ENCODE measurements at places on chromosomes 2 and 18.

DNA sequence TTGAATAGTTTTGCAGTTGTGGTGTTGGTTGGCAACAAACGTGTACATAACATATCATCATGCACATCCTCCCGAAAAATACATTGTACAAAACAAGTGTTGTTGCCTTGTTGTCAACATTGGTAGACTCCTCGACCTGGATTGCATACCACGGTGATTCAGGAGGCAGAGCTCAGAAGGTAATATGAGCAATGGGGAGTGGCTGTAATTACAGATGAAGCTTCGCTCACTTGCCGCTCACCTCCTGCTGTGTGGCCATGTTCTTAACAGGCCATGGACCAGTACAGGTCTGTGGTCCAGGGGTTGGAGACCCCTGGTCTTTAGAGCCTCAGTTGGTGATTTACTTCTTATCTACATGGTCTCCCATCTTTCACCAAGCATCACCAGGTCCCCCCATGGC, 1423.2 kb upstream of the NXPH2 start:
- no peak for DNase-seq

DNA sequence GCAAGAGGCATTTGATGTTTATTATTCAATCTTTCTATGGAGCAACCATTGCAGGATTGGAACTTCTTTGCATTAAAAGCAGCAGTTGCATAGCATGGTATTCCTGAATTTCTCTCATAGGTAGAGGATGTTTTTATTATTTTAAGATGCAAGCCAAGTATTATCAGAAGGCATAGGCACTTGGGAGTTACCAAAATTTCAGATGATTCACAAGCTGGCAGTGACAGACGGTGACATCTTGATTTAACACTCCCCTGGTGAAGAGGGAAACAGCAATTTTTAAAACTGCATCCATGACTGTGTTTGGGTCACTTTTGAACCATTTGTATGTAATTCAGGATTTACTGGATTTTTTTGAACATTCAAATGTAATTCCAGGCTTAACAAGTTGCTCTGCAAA, 654.3 kb downstream of the SLC4A3 start:
- no peak for DNase-seq

GRCh38 chr2:203934041-203934492, 2.5 kb upstream of the ICOS start:
- no peak for DNase-seq

DNA sequence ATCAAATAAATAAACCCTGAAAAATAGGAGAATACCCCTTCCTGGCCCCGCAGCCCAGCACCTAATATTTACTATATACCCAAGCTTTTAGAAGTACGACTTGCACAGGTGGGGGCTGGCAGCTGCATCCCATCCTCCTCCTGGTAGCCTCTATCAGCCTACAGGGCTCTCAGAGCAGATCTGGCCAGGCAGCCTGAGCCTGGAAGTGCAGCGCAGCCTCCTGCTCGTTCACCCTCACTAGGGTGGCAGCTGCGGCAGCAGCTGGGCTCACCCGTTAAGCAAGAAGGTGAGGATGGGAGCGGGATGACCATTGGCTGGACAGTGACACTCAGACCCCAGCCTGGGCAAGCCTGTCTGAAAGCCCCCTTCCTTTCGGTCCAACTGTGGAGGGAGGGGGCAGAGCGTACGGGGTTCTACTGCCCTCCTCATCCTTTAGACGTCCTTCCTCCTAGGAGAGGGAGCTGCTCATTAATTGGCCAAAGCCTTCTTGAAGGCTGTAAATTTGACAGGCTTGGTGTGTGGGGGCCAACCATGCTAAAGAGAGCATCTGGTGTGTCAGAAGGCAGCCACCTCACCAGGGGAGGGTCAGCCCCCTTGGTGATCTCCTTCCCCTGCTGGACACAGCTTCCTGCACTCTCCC, 23.3 kb downstream of the MPHOSPH10 start:
- no peak for DNase-seq

- DNase-seq: peak; percentile 59
These were observed 39.1 kb downstream of the CUL3 start for GRCh38 chr2:224545884-224546644.

DNA sequence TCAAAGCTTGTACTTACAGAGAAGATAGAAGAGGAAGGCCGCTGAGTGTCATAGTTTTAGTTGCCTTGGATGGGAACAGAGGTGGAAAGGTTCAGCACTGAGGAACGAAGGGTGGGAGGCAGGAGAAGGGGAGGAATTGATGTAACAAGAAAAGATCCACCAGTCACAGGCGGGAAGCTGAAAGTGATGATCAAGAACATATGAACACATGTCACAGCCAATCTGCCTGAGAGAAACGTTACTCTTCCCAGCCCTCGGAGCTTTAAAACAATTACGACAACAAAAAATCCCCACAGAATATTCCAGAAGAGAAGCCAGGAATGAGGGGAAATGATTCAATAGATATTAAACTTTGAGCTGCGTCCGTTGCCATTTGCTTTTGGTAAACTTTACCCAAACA, 87.1 kb downstream of the TSHZ1 start:
- DNase-seq: no peak

DNA sequence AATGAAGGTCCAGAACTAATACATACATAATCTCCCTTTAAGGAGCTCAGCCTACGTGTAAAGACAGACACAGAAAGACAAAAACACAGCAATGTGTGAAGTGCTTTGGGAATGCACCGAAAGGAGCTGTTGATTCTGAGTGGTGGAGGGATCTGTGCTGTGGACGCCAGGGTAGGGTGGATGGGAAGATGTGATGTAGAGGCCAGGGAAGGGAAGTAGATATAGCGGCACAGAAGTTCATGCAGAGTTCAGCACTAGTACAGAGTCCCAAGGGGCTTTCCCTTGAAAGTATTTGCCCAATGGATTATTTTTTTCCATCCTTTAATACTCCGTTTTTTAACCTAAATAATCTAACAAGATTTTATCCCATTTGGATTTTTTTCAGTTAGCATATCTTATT, 32.1 kb upstream of the DOCK10 start:
- no peak for DNase-seq

GRCh38 chr2:52897511-52898044, 870.0 kb upstream of the CHAC2 start:
- DNase-seq: no peak

DNA sequence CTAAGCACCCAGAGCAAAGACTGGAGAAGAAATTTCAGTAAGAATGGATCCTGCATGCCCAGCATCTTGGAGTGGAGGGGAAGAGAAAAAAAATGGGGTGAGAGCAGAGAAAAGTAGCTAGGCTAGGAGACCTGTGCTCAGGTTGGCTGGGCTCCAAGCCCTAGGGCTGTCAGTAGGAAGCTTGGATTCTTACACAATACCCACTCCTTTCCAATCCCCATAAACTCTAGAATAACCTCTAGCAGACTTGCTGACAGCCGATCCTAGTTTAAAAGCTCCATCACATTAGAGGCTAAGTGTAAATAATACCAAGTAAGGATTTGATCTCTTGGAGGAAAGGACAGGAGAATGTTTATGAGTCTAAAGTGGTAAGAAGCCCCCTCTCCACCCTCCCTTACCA, 46.2 kb upstream of the NABP1 start:
- DNase-seq: peak; percentile 18

- no peak for DNase-seq
These were observed 30.8 kb downstream of the OTX1 start for GRCh38 chr2:63081404-63081803.

DNA sequence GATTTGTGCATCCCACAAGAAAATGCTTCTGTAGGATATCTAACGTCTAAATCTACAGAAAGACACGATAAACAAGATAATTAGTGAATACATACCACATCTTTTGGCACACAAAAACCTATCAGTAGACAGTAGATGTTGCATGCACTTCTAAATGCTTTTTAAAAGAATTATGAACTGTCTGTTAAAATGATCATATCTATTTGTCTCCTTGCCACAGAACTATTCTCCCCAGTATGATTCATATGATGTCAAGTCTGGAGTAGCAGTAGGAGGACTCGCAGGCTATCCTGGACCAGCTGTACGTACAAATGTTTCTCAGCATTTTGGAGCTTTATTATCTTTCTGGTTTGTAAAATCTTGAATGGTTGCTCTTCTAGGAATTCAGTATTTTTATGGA, 12.7 kb downstream of the COL3A1 start:
- DNase-seq: no peak

- DNase-seq: no peak
These were observed 46.2 kb downstream of the C2orf42 start for GRCh38 chr2:70144443-70145143.

GRCh38 chr2:225479386-225479785, 79.9 kb downstream of the NYAP2 start:
- DNase-seq: no peak

DNA sequence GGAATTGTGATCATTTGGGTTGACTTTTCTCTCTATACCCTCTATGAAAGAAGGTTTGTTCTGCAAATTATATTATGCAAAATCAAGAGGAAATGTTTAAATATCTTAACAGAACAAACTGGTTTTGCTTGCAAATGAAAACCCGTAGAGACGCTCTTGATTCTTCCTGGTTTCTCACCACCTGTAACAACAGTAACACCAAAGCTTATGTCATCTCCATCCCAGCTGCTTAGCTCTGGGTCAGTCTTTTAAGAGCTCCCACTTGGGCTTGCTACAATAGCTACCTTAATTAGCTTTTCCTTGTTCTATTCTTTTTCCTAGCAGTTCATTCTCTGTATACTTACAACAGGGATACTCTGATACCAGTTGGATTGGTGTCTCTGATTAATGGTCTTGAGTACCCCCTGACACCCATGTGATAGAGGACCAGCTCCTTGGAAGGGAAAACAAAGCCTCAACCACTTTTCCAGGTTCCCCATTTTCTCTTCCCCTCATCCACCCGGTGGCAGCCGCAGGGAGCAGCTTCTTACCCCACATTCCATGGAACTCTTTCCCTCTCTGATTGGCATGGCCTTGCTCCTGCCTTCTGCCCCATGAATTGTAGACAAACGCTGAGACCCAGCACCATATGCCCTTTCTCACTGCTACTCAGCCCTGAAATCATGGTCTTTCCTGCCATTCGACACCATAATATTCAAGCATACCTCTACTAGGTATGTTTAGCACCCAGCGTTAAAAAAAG, 27.7 kb downstream of the TMEM182 start:
- peak; percentile 12 for DNase-seq

DNA sequence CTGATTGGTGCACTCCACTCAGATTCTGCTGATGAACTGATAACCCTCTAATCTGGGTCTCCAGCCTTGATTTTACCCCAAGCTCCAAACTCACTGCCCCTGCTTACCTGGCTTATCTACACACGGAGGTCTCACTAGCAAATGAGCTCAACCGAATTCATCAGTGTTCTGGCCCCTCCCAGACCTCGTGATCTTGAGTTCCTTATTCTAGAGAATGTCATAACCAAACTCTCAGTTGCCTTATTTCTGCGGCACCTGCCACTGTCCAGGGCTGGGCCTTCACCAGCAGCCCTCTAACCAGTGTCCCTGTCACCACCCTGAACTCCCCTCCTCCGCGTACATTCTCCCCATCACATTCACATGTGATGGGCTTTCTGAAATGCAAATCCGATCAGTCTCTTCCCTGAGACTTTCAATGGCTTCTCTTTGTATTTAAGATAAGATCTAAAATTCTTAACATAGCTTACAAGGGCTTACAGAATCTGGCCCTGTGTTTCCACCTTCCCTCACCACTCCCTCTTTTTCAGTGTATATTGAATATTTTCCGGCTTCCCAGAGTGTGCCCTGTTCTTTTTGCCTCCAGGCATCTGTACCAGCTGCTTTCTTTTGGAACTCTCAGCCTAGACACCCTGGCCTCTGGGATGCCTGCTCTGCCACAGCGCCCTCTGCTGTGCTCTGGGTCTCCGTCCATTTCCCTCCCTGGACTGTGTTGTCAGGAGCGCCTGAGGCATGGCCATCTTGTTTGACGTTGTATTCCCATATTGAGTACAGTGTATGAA, 31.1 kb downstream of the NAB1 start:
- peak; percentile 55 for DNase-seq

GRCh38 chr18:33706391-33706790, 128.4 kb downstream of the ASXL3 start:
- no peak for DNase-seq

- DNase-seq: peak; percentile 46
These were observed 18.3 kb downstream of the FASTKD2 start for GRCh38 chr2:206783718-206784117.

DNA sequence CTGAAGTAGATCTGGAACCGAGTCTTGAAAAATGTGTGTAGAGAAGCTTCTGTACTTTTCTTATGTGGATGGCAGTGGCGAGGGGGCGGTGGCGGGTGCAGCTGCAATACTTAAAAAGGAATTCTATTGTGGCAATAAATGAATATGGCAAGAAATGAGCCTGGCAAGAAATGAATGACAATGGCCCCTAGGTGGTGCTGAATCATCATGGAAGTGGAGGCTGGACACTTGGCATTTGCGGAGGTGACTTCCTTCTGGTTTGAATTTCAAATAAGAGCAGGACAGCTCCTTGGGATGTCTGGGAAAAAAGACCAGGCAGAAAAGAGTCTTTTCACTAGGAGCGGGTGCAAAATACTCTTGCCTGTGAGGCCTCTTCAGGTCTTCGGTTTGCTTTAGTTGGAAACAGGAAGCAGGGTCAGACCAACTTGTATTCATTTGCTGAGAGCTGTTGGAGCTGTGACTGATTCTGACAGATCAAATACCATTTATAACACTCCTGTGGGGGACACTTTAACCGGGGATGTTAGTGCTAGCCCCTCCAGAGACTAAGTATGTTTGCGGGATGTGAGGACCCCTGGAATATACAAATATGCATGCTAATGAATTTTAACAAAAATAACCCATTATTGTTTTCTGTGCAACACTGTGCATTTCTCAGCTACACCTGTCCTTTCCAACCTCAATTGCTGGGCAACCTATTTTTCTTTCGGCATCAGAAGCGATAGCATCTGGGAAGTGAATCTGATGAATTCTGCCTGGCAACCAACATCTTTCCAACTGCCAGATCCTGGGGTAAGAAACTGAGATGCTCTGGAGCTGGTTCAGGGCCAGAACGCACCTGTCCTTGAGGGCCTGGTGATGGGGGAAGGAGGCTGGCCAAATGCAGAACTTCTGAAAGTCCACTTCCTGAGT, 35.4 kb downstream of the FASTKD2 start:
- DNase-seq: peak; percentile 87

- DNase-seq: peak; percentile 91
These were observed 32.8 kb upstream of the SLC14A1 start for GRCh38 chr18:45690975-45691815.

- DNase-seq: no peak
These were observed 33.2 kb upstream of the YES1 start for GRCh38 chr18:845152-845819.

GRCh38 chr2:142176941-142177340, 46.1 kb upstream of the LRP1B start:
- no peak for DNase-seq

- peak; percentile 92 for DNase-seq
These were observed 12.0 kb upstream of the E2F6 start for GRCh38 chr2:11477994-11478393.

- DNase-seq: no peak
These were observed 89.3 kb upstream of the SMAD2 start for GRCh38 chr18:48019557-48020325.

- no peak for DNase-seq
These were observed at the start of gene FEV for GRCh38 chr2:218985021-218985324. FEV (minus strand) TSS chr2:218985184; CDS start chr2:218985075, 109 bp downstream.

DNA sequence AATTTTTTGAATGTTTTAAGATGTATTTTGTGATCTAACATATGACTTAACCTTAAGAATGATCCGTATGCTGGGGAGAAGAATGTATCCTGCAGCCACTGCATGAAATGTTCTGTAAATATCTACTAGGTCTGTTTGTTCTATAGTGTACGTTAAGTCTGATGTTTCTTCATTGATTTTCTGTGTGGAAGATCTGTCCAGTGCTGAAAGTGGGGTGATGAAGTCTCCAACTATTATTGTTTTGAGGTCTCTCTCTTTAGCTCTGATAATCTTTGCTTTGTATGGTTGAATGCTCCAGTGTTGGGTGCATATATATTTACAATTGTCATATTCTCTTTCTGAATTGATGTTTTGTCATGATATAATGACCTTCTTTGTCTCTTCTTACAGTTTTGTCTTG, 82.5 kb upstream of the LHCGR start:
- no peak for DNase-seq

Measured in hematopoietic multipotent progenitor cell treated with erythropoietin and hydrocortisone succinate and interleukin-3 and kit ligand, for 4 days (in vitro differentiated cells).